GM18507 (cell line): ENCODE measurements at places on chromosomes 16 and 17.

DNA sequence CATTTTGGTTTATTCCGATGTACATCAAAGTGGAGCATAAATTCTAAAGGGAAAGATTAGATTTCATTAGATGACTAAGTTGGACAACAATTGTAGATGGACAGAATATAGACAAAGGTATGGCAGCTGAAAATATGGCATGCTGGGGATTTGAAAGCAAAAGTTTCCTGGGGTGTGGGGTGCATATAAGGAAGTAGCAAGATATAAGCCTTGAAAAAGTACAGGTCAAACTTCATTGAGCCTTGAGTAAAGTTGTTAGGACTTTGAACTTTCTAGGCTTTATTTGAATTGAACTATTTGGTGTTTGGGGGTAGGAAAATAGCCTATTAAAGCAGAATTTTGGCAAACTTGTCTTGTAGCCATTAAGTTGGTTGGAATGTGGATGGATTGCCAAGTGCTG, 75.8 kb upstream of the KCNJ16 start:
- no peak for DNase-seq

DNA sequence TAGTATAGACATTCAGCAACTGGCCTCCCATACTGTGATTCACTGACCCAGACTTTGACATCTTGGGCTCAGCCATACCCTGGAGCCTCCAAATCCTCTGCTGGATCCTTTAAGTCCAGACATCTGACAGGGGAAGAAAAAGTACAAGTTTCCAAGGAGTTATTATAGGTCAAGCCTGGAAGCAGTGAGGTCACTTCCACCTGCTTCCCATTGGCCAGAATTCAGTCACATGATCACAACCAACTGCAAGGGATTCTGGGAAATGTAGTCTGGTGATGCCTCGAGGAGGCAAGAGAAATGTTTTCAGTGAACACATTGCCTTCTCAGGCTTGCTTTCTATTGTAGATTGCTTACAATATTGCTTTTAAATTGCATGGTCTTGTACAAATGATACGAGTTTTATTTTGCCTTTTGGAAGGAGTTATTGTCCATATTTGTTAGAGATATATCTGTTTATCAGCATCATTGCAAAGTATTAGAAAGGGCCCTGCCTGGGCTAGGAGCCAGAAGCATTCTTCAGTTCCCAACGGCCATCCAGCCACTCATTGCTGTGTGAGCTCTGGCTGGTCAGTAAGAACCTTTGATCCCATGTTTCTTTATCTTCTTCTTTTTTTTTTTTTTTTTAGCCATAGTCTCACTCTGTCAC, 696.9 kb downstream of the WWOX start:
- peak; percentile 17 for DNase-seq

DNA sequence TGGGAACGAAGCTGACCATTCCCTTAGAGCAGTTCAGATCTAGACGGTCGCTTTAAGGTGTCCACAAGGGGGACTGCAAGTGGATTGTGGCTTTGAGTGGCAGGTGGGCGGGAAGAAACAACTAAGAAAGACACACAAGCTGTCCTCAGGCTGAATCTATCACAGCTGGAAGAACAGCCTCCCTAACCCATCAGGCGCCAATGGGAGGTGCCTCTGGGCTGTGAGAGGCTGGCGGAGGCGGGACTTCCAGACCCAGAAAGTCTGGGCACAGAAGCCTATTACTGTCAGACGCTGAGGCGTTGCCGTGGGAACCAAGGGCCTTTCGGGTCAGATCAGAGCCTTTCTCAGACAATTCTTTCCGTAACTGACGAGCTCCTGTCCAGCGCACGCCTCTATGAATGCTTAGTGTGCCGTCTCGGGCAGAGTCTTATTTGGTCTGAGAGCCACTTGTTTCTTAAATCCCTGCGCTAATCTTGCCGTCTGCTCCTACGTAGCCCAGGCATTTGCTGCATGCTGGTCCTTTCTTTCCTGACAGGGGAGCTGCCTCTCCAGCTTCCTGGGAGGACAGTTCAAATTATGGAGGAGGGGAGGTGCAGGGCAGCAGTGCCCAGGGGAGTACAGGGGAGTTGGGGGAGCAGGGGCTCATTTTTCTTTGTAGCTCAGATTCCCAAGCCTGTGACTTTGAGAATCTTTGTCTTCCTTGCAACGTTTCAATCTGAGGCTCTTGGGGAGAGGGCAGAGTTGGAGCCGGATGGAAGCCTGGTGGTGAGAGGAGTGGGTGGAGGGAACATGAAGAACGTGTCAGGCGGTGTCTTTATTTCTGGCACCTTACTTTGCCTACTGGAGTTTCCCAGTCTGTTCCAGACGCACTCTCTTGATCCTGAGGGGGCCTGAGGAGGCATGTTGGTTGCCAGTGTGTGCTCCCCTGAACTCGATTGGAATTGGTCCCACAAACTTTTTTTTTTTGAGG, 618.7 kb downstream of the KCNJ18 start:
- DNase-seq: no peak

DNA sequence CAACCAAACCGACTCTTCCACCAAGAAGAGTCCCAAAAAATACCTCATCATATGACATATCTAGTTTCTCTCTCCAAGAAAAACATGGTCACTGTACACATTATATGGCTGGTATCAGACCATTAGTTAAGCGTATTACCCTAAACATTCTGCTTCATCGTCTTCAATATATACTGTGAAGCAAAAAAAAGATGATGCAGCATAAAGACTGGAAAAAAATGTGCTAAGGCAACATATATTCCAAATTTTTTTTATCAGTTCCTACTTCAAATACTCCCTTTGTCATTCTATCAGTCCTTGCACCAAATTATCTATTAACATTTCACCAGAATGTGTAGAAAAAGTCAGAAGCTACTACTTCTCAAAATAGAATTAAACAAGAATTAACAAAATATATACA, 42.9 kb downstream of the STX8 start:
- DNase-seq: no peak

- DNase-seq: no peak
Observed at GRCh38 chr17:44887016-44887415, 12.2 kb downstream of the EFTUD2 start.

DNA sequence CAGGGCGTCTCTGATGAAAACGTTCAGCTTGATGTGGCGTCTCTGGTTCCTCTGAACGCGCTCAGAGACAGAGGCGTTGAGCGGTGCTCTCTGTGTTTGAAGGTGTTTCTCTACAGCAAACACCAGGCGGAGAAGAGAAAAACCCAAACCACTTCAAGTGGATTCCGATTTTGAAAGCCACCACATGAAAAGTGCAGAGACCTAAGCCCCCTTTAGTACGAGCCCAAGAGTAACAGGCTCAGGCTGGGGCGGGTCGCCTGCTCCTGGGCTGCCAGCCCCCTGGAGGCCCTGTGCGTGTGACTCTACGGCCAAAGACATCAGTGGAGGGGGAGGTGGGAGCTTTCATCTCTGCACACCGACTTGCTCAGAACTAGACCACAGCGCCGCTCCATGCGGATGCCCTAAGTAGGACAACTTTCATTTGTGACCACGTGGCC, 328.4 kb downstream of the MAF start:
- no peak for DNase-seq

GRCh38 chr16:84795329-84796053, 24.3 kb upstream of the CRISPLD2 start:
- no peak for DNase-seq

DNA sequence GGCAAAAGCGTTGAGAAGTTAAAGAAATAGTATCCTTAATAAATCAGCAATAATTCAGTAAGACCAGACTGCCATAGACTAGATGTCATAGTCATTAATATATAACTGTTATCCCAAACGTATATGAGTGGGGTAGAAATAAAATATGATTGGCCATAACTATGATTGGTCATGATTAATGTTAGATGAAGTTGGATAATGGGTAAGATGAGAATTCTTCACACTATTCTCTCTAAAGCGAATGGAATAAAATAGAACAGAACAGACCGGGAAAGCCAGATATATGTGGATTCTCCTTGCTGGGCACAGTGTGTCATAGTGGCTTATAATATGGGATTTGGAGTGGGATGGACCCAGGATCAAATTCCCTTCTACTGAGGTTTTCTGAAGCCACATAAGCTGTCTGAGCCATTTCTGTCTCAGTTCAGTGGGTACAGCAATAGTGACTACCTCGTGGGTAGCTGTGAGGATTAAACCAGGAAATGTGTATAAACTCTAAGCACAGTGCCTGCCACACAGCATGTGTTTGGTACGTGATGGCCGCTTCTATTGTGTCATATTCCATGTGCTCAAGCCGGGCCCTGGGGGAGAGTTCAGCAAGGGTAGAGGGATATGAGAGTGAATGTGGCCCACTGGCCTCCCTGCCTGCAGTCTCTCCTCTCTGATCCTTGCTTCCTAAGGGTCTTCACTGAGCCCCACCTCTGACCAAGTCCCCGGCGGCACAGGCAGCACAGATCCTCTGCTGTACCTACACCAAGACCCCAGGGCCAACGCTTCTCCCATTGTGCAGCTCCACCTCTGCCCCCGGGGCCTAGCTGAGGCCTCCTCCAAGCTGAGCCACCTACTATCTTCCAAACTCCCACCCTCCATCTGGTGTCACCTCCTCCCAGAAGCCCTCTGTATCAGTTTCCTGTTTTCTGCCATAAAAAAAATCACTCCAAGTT, 3.7 kb downstream of the CETP start:
- no peak for DNase-seq

GRCh38 chr16:71288570-71288889, 672 bp downstream of the CMTR2 start:
- DNase-seq: no peak

GRCh38 chr17:78125138-78125913, 3.2 kb downstream of the TMC6 start:
- DNase-seq: no peak

DNA sequence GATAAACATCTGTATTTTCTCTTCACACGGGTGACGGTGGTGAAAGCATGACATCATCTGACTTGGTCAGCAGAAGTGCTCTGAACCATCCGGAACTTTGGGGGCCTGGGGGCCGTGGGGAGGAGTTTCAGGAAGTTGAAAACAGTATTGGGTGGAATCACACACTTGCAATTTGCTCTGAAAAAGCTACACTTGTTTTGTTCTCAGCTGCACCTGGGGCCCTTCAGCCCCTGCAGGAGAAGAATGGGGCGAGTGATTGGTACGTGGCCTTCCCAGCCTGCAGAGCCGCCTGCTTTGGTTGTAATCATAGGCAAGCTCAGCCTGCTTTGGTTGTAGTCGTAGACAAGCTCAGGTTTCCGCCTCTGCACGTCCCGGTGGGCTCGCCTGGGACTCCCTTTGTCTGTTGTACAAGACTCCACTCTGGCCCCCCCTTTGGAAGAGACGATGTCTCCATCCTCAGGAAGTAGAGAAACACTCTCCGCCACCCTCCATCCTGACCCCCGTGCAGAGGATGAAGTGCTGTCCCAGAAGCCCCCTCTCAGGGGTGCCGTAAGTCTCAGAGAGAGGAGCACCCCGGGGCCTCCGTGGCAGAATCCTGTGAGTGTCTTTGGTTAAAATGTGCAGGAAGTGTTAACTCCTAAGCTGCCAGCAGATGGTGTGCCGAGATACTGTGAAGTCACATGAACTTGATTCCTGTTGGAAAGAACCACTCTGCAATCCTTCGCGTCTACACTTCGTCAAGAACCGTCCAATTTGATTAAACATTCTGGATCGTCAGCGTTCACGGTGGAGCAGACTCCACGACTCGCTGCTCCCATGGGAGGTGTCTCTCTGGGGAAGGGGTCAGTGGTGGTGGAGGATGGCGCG, 5.4 kb downstream of the BANP start:
- no peak for DNase-seq

GRCh38 chr17:15947271-15947670, 2.3 kb downstream of the ADORA2B start:
- DNase-seq: no peak

GRCh38 chr17:27473748-27474609, 17.7 kb downstream of the KSR1 start:
- no peak for DNase-seq

DNA sequence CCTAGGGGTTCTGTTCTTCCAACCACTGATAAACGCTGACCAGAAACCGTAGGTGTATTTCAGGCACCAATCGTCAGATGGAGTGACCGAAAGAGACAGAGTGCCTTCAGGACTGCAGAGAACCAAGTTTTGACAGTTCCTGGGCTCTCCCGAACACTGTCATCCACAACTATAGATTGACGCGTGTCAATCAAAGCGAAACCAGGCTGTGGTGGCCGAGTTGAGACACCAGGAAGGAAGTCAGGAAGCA, 11.9 kb upstream of the AURKB start:
- DNase-seq: no peak

DNA sequence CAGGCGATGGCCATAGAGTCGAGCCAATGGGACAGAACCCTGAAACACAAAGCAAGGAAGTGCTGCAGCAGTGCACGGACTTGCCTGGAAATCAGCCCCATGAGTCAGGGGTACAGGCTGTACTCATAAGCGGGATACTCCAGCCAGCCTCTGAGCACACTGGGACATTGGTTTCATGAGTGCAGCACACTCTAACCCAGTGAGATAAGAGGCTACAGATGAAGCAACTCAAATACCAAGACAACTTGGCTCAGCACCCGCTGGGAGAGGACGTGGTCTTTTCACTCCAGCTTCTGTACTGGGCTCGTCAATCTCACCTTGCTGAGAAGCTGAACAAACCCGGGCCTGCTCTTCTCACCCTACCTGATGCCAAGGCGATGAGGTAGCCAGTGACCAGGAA, 98.2 kb downstream of the AXIN2 start:
- no peak for DNase-seq

DNA sequence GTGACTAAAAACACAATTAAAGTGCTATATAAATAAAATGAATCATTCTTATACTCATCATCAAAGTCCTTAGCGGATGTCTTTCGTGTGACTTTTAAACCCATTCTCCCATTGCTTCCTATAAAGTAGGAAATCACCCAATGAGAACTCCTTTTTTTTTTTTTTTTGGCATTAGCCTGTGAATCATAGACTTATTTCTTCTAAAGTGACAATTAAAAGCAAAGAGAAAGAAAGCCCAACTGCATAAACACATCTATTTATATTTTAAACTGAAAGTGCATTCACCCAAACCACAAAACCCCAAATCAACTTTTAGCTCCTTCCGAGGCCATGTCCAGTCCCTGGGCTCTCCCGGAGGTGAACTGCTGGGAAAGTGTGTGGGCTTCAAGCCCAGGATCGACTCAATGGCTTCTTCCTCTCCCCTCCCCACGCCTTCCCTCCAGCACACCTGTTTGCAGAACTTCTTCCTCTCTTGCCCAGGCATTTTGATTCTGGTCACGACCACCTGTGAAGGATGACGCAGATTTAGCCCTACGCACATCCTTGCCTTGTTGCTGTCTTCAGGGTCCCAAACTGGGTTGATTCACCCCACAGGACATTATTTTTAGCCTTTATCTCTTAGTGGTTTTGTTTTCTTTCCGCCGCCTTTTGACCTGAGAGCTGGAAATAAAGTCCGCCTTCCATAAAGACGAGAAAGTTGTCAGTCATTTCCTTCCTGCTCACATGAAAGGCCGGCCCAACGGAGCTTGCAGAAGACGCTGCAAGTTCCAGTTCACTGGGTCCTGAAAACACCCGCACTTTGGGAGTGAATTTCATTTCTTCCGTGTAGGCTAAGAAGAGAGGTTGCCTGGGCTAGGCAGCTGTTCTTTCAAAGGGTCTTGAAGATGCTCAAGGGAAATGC, 166.8 kb downstream of the MAP2K6 start:
- DNase-seq: peak; percentile 9

GRCh38 chr16:67163164-67163998, 1.2 kb upstream of the HSF4 start:
- DNase-seq: no peak

- DNase-seq: no peak
Observed at GRCh38 chr16:76294396-76295214, 17.4 kb downstream of the CNTNAP4 start.
